ENCODE measurements at places on chromosomes 1 and 21. TPM values are rescaled to one million over a fixed set of nuclear protein-coding genes. Genes with fewer than 3 reads are reported as not detected.

GRCh38 chr1:112431038-112431437 is 35.0 kb downstream of the CTTNBP2NL start:
- no peak for DNase-seq

GRCh38 chr1:47478090-47478489 is 40.2 kb downstream of the FOXD2 start:
- no peak for DNase-seq

GRCh38 chr1:245915406-245915805 is 591.7 kb downstream of the SMYD3 start:
- no peak for DNase-seq

GRCh38 chr1:242800521-242800920 is 276.0 kb upstream of the PLD5 start:
- no peak for DNase-seq

- DNase-seq, result no peak
These were observed 441.6 kb downstream of the PLPP3 start for GRCh38 chr1:56137521-56138505.

Gene TDRD10
- not detected for total RNA-seq

Gene PRAMEF25
- not detected for total RNA-seq
